ENCODE measurements at places on chromosomes 12 and 14.

DNA sequence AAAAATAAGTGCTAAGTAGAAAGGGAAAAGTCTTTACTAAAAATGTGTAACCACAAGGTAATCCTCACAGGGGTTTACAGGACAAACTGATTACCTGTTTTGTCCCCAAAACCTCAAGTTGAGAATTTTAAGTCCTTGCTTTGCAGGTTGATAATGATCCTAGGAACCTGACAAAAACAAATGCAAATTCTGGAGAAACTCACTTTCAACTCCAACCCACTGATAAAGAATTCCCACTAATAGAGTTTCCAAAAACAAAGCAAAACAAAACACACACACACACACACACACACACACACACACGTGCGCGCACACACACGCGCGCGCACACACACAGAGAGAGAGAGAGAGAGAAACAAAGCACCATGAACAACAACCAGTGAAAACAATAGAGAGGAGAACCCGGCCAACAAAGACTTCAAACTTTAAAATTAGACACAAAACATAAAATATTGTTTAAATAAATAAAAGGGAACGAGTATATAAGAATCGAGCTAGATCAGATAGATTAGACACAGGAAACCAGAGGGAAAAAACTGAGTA lies 187.0 kb upstream of the FOXN3 start:
- no peak for DNase-seq

GRCh38 chr14:23364164-23365035 lies 572 bp downstream of the EFS start:
- no peak for DNase-seq

DNA sequence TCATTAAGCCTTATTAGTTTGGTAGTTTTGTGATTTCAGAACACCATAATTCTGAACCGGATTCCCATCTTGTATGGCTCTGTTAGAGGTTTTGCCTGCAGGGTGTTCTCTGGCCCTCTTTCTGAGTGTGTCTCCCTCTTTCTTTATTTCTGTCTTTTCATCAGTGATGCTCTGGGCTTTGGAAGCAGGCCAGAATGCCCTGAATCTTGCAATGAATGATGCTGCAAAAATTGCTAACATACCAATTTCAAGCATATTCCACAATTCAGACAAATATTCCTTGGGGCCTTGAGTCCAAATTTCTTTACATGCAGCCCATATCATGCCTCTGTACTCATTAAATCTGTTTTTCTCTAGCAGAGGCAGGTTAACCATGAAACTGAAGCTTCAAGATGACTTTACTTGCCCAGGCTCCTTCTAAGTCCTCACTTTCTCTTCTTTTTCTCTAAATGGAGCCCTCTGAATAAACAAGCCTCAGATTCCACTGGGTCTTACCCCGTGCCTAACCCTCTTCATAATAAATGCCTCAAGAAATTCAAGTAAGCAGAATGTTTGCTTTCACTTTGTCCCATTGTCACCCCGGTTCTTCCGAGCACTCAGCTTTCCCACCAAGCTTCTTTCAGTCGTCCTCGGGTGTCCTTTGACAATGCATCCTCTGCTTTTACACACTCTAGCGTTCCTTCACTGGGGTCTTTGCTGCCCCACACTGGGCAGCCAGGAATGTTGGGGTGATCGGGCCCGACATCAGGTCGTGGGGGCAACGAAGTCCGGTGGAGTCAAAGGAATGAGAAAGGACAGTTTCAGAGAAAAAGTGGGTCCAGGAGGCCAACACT lies 78.8 kb upstream of the SLC38A4 start:
- no peak for DNase-seq

GRCh38 chr12:121337416-121337815 lies 14.8 kb downstream of the ANAPC5 start:
- no peak for DNase-seq

- no peak for DNase-seq
These were observed 51.6 kb downstream of the AEBP2 start for GRCh38 chr12:19490908-19491307.

- DNase-seq: no peak
These were observed 137.7 kb upstream of the TRHDE start for GRCh38 chr12:72134246-72135020.

GRCh38 chr12:42584651-42585111 lies 4.9 kb downstream of the PRICKLE1 start:
- DNase-seq: no peak

DNA sequence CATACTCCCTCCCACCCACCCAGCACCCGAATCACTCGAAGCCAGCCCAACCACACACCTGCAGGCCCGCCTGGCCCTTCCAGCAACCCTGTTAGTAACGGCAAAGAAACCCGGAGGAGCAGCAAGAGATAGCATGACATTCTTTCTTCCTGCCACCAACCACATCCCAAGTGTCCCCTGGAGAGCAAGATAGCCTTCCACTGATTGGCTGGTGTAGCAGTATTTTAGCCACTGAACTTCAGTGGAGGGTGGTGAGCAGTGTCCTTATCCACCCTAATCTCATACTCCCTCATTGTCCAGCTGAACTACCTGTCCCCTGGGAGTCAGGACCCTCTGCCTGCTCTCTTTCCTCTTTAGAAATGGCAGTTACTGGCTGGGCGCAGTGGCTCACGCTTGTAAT lies 769 bp upstream of the SLC39A5 start:
- no peak for DNase-seq

DNA sequence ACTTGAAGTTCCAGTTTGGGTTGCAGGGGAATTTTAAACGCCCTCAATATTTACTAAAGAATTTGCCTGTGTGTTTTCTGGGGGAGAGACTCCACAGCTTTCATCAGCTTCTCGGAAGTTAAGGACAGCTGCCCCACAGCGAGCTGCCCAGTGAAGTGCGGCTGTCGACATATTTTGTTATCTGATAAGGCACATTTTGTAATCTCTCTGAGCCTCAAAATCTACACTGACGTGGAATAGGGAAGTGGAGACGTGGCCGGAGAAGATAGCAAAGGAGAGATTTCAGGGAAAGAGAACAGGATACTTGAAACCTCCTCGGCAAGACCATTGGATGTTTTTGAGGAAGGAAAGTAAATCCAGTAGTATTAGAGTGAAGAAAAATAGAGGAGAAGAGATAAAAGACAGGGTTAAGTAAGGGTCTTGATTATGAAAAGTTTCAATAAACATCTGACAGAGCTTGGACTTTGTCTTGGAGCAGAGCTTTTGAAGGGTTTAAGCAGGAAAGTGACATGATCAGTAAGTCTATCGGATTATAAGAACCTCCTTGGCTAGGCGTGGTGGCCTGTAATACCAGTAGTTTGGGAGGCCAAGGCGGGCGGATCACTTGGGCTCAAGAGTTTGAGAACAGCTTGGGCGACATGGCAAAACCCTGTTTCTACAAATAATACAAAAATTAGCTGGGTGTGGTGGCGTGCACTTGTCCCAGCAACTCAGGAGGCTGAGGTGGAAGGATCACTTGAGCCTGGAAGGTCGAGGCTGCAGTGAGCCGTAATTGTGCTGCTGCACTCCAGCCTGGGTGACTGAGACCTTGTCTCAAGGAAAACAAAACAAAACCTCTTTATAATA lies 1.1 kb downstream of the POLR3B start:
- DNase-seq: no peak

GRCh38 chr12:1056390-1056789 lies 65.4 kb downstream of the ERC1 start:
- DNase-seq: no peak

- no peak for DNase-seq
These were observed 50.1 kb downstream of the LRCOL1 start for GRCh38 chr12:132560364-132560613.

DNA sequence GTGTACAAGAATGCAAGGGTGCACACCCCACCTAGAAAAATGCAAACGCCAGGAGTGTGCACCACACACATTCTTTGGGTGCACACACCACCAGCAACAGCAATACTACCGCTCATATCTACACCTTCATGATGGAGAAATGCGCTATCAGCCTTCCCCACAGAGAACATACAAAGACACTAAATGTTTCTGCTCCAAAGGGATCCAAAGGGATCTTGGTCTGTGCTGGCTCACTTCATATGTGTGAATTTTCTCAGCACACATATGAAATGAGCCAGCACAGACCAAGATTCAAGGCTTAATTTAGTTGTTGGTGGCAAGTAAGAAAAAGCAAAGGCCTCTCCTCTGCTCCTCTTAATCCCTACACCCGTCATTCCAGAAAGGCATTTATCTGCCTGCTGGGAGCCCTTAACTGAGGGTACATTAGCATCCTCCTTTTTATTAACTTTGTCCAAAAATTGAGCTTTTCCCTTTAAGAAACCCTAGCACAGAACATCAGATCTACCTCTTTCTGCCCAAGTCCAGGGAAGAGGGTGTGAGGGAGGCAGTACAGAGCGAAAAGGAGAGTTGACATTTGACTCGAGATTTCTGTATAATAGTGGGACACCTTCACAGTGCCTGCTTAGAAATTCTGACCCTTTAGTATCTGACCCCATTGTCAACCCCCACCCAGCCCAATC lies 8.3 kb downstream of the BMP4 start:
- DNase-seq: no peak

GRCh38 chr12:79370021-79370420 lies 320.7 kb downstream of the PAWR start:
- no peak for DNase-seq

DNA sequence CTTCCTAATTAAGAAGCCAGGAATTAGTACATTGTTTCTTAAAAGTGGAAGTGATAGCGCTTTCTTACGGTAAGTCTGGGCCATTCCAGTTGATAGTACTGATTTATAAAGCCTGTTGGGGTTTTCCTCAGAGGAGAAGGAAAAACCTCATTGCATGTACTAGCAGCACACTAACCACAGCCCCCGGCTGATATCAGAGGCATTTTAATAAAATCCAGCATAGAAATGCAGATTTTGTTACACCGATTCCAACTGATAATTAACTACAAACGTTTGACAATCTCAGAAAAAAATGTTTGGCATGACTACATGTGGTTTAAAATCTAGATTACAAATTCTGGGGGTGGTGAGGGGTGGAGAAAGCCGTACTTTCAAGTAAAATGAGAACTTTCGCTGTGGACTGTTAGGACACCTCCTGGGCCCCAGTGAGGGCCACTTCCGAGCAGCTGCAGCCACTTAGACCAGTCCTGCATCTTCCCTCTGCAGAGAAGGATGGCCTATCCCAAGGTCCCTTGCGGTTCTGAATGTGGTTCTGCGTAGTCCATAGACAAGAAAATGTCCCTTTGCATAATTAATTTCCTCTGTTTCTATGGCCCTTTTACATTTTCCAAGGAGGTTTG lies 374.4 kb downstream of the NUAK1 start:
- no peak for DNase-seq

DNA sequence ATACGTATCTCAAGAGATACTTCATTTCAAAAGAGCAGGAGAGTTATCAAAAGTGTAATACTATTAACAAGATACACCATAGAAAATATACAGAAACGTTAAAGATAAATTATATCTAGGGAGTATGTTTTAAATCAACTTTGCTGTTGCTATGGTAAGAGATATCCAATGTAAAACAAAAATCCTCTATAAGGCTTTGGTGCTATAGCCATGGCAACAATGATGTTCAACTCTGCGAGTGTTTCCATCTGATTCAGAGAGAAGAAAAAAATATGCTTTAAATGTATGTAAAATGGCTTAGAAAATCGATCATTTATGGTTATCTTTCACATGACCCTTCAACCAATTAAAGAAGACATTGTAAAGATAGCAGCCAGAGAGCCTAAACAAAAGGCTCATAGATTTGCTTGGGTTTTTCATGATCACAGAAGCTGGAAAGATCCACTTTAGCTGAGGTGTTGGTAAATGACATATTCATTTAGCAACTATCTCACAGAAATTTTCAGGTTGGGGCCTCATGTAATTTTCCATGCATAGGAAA lies 387.0 kb upstream of the GARIN6 start:
- no peak for DNase-seq

DNA sequence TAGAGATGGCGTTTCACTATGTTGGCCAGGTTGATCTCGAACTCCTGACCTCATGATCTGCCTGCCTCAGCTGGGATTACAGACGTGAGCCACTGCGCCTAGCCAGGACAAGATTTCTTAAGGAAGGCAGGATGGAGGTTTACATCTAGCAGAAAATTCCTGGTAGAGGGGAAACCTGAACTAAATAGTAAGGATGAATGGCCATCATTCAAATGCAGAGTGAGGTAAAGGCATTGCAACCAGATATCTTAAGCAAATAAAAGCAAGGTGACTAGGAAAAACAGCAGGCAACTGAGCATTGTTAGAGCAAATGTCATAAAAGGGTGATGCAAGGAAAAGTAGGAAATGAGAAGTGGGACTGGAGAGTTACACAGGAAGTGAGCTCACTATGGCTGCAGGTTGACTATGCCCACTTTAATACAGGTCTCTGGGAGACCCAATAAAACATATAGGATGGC lies 133.0 kb downstream of the SOX5 start:
- no peak for DNase-seq

GRCh38 chr14:90678420-90678819 lies 137.8 kb downstream of the TTC7B start:
- no peak for DNase-seq

DNA sequence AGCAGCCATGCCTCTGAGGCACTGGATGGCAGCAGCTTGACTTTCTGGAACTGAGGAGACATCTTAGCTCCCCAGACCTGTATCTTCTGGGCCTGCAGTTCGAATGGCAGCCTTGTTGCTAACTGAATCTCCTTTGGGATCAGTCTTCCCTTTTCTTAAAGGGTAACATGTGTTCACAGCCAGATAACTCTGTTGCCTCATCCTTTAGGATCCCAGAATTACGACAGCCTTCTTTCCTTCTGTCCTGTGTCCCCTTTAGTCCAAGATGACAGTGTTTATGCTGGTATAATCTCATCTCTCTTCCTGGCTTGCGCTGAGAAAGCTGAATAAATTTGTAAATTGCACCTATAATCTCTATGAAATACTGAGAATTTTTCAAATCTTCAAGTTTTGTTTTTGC lies 9.1 kb upstream of the ERC1 start:
- DNase-seq: no peak

DNA sequence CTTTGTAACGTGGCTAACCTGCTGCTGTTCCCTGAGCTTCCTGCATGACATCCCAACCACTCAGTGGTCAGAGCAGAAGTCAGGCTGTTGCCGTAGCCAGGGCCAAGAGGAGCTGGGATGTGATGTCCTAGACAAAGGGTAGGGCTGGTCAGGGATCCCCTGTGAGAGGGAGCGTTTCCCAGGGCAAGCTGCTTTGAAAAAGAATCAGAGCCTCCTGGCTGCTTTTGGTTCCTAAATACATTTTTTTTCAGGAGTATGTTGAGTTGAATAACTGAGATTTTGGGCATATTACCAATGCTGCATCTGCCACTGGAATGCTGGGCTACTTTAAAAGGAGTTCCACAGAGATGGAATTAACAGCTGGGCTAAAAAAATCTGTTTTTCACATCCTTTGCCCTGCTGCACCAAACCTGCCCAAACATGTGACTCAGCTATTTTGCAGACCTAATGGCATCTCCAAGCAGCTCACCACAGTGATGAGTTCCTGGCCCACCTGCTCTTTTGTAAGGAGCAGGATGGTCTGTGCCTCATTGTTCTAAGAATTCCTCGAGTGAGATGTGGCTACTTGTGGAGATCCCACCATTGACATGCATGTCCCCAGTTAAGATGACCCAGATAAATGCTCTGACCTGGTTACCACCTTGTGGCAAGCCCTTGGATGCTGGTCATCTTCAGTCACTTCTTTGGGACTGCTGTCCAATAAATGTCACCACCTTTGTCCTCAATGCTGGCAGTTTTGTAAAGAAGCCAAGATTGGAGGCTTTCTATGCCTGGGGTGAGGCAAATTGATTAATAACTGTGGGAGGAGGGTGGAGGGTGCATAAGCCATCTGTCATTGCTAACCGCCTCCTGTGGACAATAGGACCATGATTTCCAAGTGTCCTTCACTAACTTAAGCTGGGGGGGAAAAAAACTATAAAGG lies 24.1 kb downstream of the ANKRD13A start:
- no peak for DNase-seq

GRCh38 chr12:69686731-69687130 lies 12.4 kb downstream of the BEST3 start:
- no peak for DNase-seq

Measured in CD4-positive, alpha-beta T cell treated with Interleukin-2 at 100 ng/mL for 4 hours (primary cell).